Activated CD8-positive, alpha-beta memory T cell treated with anti-CD3 and anti-CD28 coated beads, Interleukin-2, amount 50 U/mL, for 4 hours (primary cell): ENCODE measurements at places on chromosomes 5 and 9.
A peak's percentile ranks its signal among the peaks of the same experiment; 100 is the strongest.

DNA sequence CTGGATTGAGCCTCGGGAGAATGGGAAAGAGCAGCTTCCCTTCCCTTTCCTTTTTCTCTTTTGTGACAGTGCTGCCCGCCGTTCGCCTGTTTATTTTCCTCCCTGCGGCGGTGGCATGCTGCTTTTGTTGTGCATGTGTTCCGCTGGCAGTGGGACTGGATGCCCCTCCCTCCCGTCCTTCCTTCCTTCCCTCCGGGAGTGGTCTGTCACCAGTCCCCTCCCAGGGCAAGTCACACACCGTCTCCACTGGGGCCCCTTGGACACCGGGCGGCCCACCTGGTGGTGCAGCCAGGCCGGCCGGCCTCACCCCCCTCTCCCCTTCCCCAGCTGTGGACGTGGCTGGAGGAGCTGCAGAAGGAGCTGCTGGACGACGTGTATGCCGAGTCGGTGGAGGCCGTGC is 214.7 kb downstream of the TRIO start:
- no peak for DNase-seq

- no peak for DNase-seq
Measured at GRCh38 chr5:179746872-179747271, 14.2 kb downstream of the MAML1 start.

DNA sequence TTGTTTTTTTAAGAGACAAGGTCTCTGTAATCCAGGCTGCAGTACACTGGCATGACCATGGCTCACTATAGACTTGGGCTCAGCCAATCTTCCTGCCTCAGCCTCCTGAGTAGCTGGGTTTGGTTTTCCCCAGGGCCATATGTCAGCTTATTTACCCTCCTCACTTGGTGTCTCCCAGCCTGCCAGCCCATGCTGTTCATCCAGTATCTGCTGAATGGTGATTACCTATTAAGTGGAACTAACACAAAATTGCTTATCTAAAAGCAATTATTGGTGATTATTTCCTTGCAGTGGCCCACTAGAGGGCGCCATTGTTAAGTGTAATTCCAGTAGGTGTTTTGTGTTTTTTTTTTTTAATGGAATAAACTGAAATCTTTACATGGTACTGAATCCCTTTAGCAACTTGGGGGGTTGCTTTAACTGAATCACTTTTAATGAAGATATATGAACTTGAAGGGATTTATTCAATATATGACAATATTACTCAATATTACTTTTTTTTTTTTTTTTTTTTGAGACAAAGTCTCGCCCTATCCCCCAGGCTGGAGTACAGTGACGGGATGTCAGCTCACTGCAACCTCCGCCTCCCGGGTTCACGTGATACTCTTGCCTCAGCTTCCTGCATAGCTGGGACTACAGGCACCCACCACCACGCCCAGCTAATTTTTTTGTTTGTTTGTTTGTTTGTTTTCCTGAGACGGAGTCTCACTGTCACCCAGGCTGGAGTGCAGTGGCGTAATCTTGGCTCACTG is 13.8 kb downstream of the EXOSC2 start:
- peak; percentile 73 for DNase-seq

DNA sequence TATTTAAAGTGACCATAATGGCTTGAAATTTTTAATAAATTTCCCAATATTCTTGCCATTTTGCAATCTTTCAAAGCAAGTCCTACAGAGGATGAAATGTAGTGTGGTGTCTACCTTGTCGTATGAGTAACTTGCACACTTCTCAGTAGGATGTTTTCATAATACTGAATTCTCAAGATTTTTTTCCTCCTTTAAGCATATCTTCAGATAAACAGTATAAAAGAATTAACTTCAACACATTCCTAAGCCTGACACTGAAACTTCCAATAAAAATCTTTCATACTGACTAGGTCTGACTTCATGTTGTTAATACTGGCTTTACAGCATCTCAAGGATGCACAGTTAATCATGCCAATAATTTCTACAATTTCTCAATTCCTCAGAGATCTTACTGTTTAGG is 62.0 kb downstream of the DROSHA start:
- no peak for DNase-seq
